Motor neuron (in vitro differentiated cells): ENCODE measurements at places on chromosomes 7 and 10.
A peak's percentile ranks its signal among the peaks of the same experiment; 100 is the strongest.

DNA sequence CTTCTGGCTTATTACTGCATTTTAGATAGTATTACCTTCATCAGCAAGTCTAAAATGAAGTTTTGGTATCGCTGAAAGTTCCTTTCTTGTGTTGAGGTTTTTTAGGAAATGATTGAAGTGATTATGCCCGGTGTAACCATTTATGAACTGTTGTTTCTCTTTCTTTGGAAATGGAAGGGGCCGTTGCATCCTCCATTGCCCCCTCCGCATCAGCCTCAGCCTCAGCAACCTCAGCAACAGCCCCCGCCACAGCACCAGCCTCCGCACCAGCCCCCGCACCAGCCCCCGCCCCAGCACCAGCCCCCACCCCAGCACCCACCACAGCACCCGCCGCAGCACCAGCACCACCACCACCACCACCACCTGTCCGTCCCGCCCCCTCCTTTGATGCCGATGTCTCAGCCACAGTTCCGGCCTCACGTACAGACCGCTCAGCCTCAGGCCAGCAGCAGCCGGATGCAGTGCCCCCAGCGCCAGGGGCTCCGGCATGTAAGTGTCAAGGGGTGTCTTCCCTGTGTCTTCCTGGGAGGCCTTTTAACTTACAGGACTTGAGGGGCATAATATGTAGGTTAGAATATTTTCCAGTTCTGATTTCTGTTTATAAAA lies 72.6 kb downstream of the SHH start:
- no peak for ATAC-seq

DNA sequence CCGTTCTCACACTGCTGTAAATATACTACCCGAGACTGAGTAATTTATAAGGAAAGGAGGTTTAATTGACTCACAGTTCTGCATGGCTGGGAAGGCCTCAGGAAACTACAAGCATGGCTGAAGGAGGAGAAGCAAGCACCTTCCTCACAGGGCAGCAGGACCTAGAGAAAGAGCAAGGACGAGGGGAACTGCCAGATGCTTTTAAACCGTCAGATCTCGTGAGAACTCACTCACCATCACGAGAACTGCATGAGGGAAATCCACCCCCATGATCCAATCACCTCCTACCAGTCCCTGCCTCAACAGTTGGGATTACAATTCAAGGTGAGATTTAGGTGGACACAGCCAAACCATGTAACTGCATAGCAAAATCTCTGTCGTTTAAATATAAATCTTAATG lies at the start of gene EBLN1:
TSS of gene EBLN1 (minus strand) at position 174 of the 400 bp plus-strand sequence. CDS start 8,032 bp downstream, outside the sequence.
- no peak for ATAC-seq

DNA sequence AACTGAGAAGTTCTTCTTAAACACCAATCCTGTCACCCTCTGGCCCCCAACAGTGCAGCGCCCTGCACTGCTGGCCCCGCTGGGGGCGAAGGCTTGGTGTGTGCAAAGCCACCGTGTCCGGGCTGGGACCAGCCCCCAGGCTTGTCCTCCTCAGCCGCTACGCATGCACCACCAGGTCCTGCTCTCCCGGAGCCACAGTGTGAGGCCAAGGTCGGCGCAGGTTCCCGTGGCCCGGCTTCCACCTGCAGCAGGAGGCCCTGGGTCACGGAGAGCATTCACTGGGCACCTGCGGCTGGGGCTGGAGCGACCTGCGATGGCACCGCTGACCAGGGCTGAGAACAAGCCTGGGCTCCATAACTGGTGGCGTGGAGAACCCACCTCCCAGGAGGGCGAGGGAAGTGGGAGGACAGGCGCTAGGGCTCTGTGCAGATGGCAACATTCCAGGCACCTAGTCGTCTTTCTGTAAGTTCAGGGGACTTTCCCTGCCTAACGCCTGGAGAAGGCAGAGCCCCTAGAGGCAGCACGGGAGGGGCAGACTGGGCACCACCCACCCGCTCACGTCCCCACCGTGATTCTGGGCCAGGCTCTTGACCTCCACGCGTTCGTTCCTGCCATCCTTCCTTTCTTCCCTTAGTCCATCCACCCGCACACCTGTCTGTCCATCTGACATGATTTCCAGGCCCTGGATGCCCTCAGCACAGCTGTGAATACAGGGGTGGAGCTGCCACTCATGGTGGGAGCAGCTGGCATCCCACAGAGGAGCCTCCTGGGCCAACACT lies 271.6 kb downstream of the ELFN1 start:
- peak; percentile 5 for ATAC-seq

GRCh38 chr10:15280462-15280861 lies 90.6 kb downstream of the FAM171A1 start:
- ATAC-seq = no peak

DNA sequence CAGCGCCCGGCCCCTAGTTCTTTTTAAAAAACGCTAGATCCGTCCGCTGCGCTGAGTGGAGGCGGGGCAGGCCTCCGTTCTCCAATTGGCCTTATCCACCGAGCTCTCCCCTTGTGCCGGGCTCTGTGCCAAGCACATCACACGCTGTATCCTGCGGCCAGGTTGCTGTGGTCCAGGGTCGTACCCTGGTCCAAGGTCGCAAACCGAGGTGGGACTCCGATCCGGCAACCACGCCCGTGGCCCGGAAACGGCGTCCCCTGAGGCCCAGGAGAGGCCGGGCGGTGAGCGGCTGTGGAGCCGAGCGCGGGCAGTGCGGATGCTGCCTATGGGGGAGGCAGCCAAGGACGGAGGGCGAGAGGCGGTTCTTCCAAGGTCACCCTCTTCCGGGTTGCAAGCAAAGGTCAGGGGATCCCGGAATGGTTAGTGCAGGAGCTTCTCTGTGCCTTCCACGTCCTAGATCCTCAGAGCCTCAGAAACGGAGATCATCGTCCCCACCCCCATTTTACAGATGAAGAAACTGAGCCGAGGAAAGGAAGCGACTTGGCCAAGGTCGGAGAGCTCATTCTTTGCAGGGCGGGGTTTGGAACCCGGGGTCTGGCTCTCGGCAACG lies 72.4 kb upstream of the LRRC4 start:
- peak; percentile 5 for ATAC-seq

DNA sequence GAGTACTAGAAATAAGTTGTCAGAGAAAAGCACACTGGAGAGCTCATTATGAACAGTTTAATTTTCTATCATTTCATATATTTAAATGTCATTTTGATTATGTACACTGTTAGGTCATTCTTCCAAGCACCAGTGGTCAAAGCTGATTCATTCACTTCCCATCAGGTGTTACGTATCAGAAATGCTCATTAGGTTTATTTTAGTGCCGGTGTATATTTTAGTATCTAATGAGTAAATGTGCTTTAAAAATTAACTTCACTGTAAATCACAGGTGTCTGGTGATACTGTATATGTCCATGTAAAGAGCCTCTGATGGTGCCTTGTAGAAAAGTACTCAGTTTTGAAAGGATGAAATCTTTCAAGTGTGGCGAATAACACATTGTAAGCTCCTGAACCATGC lies 3.5 kb downstream of the DMTF1 start:
- ATAC-seq = no peak

DNA sequence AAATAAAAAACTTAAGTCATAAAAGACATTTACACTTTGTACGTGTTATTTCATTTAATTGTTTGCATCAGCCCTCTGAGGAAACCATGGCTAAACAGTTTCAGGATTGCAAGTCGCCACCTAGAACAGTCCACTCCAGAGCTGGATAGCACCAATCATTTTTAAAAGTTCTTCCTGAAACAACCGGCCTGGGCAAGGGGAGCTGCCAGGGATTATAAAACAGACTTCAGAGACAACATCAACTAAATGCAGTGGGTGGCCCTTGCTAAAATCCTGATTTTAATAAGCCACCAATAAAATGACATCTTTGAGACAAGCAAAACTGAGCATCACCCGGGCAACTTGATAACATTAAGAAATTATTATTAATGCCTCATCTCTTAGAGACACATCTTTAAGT lies 13.5 kb downstream of the DLG5 start:
- no peak for ATAC-seq

DNA sequence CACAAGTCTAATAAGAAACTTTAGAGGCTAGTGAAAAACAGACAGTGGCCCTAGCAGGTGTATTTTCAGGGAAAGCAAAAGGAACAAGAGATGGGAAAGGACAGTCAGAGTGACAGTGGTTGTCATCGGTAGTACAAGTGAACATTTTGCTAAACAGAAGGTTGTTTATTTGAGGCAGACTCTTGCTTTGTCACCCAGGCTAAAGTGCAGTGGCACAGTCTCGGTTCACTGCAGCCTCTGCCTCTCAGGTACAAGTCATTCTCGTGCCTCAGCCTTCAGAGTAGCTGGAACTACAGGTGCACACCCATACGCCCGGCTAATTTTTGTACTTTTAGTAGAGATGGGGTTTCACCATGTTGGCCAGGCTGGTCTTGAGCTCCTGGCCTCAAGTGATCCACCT lies 195.8 kb downstream of the RELN start:
- ATAC-seq = no peak

GRCh38 chr7:130356121-130356875 lies 11.7 kb downstream of the CPA5 start:
- peak; percentile 42 for ATAC-seq

GRCh38 chr10:86311190-86311589 lies 55.4 kb downstream of the GRID1 start:
- no peak for ATAC-seq

GRCh38 chr7:76262683-76263402 lies 39.6 kb upstream of the HSPB1 start:
- no peak for ATAC-seq

DNA sequence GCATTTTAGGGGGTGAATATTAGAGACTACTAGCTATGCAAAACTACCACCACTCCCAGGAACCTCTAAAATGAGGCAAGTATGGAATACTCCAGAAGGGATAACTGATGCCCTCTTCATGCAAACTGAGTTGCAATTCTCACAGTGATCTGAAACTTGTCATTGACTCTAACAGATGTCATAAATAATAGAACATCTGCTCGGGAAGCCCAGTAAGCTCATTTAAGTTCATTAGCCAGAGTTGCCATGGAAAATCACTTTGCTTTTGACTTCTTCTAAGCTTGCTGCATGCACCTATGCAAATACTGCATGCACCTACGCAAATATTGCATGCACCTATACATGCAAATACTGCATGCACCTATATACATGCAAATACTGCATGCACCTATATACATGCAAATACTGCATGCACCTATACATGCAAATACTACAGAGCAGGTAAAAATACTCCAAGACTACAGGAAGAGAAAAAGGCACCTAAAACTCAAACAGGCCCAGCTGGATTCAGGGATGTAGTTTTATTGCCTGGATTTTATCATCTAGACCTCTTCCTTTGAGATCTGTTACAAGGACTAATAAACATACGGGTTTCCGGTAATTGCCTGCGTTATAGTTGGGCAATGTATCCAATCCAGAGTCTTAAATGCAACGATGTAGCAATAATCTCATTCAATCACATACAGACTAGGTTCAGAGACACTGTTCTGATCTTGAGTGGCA lies 1061.1 kb upstream of the AUTS2 start:
- ATAC-seq = no peak

- peak; percentile 61 for ATAC-seq
Measured at GRCh38 chr10:70925377-70926225, 37.2 kb upstream of the PCBD1 start.

GRCh38 chr7:138889582-138890498 lies 91.3 kb downstream of the KIAA1549 start:
- peak; percentile 93 for ATAC-seq

DNA sequence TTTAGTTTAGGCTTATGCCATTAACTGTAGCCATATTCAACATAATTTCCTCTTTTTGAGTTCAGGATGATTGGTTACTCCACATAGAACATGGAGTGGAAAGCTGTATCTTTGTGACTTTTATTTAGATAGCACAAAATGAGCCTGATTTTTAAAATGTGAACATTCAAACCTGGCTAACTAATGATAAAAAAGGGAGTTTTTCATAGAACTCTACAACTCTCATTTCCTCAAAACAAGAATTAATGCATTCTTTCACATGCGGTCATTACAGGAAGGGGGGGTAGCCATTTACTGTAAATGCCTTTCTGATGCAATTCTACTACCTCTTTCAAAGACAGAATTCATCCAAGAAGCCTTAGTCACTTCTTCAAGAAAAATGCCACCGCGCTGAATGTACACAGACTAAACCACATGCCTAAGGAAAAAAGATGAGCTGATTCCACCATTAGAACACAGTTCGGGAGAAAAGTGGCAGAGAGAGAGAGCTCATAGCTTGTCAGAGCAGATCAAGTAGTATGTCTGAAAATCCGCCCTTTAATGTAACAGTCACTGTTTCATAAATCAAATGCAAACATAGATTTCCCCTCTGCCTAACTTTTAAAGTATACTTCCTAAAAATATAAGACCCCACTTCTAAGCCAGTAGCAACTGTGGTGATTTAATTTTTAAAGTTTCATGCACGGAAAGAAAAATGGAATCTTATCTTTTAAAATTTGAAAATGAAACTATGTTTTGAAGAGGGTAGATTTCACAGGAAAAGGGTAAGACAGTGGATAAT lies 226.4 kb upstream of the KLF14 start:
- peak; percentile 54 for ATAC-seq

- ATAC-seq = no peak
Measured at GRCh38 chr7:26645121-26645520, 219.3 kb downstream of the SKAP2 start.

- no peak for ATAC-seq
Measured at GRCh38 chr7:134420424-134421125, 38.3 kb downstream of the AKR1B1 start.

GRCh38 chr7:684416-684815 lies 42.1 kb upstream of the DNAAF5 start:
- no peak for ATAC-seq

DNA sequence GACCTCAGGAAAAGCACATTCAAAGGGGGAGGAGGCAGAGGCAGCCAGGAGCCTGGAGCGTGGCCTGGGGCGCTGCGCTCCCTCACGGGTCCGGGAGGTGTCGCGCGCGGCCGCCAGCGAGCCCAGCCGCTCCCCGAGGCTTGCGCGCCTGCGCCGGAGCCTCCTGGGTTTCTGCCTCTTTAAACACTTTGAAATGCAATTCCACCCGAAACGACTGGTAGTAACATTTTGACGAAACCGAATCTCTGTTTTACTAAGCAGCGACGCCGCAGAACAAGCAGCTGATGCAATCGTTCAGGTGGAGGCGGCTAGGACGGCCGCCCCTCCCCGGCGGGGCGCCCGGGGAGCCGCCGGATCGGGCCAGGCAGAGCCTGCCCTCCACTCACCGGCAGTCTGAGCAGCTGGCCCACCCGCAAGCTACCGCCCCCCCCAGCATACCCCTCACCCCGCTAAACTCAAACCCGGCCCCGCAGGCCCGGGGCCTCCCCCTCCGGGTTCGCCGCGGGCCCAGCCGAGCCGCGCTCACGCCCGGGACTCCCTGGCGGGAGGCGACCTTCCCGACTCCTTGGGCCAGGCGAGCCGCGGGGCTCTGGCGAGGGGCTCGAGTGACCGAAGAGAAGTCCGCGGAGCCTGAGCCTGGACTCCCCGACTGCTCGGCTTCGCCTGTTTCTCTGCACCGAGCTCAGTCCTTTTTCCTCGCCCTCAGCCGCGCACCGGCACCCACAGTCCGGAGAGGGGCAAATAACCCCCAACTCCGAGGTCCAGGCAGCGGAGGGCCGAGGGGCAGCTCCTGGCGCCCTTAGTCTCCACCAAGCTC lies 3.2 kb downstream of the MKX start:
- ATAC-seq = peak; percentile 82
